CD8-positive, alpha-beta memory T cell (primary cell): ENCODE measurements at places on chromosomes 16 and 17.

- DNase-seq: no peak
These were observed 3.4 kb upstream of the KSR1 start for GRCh38 chr17:27452828-27453227.

DNA sequence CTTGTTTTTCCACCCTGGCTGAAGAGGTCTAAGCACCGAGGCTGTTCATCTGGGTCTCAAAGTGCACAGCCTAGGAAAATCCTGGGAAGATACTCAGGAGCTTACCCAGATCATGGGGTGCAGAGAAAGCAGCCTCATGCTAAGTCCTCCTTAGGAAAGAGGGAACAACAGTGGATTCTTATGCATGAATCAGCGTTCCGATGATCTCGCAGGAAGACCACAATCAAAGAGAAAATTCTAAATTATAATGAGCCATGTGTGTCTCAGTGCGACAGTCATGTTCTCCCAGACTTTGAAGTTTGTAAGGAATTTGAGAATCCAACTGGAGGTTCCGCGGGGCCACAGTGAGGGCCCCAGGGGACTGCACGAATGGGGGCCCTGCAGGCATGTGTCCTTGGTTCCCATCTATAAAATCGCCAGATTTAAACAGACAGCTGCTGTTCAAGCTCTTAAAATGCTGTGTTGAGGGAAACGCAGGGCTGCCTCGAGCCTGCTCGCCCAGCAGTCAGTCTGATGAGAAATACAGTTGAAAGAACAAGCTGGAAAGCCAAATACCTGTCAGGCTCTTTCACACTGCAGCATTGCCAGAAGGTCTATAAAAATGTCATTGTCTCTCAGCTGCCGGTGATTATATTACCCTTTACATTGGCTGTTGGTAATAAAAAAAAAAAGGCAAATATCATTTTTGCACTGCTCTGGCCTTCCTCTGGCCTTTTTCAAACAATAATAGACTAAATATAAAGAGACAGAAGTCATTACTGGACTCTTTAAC is 152.1 kb downstream of the PMP22 start:
- no peak for DNase-seq

DNA sequence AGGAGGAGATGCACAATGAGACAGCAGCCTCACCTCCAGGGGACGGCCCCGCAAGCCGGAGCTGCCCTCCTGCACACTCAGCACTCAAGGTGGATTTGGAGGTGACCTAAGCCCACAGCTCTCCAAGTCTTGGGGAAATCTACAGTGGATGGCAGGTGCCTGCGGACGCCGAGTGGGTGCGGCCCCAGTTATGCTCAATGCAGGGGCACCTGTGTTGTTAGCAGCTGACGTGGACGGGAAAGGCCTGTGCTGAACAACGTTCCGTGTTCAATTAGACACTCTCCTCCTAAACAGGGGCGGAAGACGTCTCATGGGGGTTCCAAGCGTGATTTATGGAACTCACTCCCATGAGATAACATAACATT is 22.0 kb upstream of the METRNL start:
- no peak for DNase-seq

- peak; percentile 12 for DNase-seq
These were observed 930 bp downstream of the SPNS2 start for GRCh38 chr17:4499431-4500190.

DNA sequence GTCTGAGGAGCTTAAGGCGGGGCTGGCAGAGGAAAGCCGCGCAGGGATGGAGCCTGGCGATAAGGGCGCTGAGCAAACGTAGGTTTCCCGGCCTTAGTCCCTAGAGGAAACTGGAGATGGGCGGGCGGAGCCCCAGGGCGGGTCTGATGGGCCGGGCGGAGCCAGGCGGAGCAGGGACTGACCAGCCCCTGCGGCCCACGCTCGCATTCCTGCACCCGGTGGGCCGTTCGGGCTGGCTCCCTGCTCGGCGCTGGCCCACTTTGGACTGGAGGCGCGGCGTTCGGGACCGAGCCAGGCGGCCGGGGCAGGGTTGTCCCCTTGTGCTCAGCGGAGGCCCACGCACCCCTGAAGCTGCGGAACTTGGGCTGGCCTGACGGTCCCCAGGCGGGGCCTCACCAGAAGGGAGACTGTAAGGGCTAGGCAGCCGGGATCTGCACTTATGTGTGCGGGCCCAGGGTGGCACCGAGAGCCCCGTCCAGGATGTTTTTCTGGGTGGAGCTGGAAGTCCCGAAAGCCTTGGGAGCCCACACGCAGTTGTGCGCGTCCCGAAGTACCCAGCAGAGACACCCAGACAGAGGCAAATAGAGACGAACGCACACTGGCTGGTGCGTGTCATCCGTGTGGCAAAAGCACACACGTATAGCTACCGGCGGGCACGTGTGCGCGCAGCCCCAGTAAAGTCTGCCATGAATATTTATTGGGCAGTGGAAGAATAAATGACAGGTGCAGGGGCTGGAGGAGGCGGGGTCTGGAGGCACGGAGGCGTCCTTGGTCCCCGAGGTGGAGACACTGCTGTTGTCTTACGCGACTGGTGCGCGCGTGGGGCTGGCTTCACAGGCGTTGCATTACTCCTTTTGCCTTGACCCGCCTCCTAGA is 1.4 kb downstream of the PYDC1 start:
- DNase-seq: no peak

DNA sequence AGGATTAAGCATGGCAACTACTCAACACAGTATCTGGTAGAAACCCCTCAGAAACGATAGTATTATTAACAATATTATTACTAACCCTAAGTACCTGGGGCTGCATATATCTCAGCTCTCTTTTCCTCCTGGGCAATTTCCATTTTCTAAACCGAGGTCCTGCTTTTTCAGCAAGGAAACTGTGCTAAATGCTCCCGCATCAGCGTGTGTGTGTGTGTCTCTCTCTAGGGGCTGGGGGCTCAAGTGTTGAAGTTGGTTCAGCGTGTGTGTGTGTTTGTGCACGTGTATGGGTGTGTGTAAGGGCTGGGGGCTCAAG is 169.3 kb upstream of the MAF start:
- no peak for DNase-seq
